ENCODE measurements at places on chromosomes 6 and 20.

GRCh38 chr20:63482021-63482587, 9.6 kb upstream of the KCNQ2 start:
- no peak for DNase-seq

DNA sequence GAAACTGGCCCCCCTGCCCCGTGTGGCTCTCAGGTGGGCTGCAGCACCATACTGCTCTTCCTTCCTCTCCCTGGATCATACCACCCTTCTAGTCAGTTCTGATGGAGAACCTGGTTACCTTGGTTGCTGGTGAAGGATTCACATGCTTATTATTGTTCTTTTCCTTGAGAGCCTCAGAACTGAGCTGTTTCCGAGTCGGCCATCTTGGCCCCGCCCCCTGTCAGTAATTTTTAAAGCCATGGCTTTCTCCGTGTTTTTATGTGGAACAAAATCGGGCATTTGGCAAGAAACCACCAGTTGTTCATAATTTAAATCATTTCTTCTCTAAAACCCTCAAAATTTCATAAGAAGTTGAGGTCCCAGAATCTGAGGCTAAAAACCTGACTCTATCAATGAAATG, 493.8 kb downstream of the NKAIN2 start:
- DNase-seq, result no peak

GRCh38 chr20:53077373-53078205, 105.4 kb downstream of the TSHZ2 start:
- no peak for DNase-seq

- DNase-seq, result no peak
Observed at GRCh38 chr6:137692806-137693205, 174.3 kb upstream of the TNFAIP3 start.

DNA sequence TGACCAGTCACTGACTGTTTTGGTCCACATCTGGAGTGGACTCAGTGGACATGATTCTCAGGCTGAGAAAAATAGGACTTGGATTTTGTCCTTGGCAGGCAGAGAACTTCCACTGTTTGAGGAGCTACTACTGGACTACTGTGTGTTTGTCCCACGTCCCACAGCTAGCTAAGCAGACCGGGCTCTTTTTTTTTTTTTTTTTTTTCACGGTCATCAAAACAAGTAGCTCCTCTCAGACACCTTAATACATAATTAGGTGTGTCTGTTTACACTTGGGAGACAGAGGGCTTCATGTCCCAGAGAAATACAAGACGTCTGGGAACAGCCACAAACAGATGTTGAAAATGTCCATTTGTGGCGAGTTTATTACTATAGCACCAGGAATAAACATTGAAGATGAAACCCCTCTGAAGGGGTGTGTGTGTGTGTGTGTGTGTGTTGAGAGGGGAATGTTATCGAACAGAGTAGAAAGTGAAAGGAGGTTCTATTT, 155.0 kb upstream of the SUPT3H start:
- no peak for DNase-seq

GRCh38 chr6:14458669-14459266, 341.2 kb downstream of the CD83 start:
- no peak for DNase-seq

DNA sequence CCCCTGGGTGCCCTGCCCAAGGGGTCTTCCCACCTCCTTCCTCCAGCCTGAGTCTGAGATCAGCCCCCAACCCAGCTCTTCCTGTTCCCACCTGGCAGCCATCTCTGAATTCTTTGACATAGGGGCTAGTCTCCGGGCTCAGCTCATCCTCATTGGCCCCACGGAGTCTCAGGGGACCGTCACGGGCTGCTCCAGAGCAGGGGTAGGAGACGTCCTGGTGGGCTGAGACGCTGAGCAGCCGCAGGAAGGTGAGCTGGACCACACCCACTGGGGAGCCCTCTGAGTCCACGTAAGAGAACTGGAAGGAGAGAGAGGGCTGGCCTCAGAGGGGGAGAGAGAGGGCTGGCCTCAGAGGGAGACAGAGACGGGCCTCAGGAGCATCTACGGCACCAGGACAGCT, 28.1 kb downstream of the COL11A2 start:
- no peak for DNase-seq

GRCh38 chr6:153962555-153962954, 76.5 kb upstream of the OPRM1 start:
- DNase-seq, result no peak

DNA sequence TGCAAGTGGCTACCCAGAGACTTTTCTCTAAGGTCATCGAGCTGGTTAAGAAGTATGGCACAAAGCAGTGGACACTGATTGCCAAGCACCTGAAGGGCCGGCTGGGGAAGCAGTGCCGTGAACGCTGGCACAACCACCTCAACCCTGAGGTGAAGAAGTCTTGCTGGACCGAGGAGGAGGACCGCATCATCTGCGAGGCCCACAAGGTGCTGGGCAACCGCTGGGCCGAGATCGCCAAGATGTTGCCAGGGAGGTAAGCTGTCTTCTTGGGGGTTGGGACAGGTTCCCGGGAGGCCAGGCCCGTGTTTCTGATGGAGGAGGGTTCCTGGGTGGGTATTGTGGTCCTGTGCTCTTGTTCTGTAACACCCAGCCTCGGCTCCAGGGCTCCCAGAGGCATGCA, 19.9 kb downstream of the MYBL2 start:
- DNase-seq, result no peak

DNA sequence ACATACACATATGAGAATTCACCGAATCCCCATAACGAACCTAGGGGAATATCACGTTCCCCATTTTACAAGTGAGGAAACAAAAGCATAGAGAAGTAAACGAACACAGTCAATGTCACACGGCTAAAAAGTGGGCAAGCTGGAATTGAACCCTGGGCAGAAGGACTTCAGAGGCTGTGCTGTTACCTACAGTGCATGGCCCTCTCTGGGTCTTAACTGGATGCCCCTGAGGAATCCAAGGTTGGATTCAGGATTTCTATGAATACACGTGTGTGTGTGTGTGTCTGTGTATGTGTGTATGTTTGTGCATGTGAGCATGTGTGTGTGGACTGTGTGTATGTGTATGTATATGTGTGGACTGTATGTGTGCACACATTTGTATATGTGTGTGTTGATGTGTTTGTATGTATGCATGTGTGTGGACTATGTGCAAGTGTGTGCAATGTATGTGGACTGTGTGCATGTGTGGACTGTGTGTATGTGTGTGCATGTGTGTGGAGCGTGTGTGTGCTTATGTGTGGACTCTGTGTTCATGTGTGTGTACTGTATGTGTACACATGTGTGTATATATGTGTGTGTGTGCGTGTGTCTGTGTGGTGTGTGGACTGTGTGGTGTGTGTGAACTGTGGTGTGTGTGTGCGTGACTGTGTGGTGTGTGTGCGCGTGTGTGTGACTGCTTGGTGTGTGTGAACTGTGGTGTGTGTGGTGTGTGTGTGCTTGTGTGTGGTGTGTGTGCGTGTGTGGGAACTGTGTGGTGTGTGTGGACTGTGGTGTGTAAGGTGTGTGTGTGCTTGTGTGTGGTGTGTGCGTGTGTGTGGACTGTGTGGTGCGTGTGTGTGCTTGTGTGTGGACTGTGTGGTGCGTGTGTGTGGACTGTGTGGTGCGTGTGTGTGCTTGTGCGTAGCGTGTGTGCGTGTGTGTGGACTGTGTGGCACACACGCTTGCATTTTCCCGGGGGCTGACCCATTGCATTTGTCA, 49.0 kb downstream of the HNF4A start:
- DNase-seq, result no peak

GRCh38 chr6:148693882-148694484, 52.8 kb upstream of the UST start:
- DNase-seq, result no peak

- DNase-seq, result no peak
Observed at GRCh38 chr6:166940643-166941068, 15.7 kb downstream of the RNASET2 start.

- DNase-seq, result no peak
Observed at GRCh38 chr6:155936551-155936950, 480.9 kb upstream of the NOX3 start.

- no peak for DNase-seq
Observed at GRCh38 chr6:71481801-71482200, 193.2 kb downstream of the OGFRL1 start.

DNA sequence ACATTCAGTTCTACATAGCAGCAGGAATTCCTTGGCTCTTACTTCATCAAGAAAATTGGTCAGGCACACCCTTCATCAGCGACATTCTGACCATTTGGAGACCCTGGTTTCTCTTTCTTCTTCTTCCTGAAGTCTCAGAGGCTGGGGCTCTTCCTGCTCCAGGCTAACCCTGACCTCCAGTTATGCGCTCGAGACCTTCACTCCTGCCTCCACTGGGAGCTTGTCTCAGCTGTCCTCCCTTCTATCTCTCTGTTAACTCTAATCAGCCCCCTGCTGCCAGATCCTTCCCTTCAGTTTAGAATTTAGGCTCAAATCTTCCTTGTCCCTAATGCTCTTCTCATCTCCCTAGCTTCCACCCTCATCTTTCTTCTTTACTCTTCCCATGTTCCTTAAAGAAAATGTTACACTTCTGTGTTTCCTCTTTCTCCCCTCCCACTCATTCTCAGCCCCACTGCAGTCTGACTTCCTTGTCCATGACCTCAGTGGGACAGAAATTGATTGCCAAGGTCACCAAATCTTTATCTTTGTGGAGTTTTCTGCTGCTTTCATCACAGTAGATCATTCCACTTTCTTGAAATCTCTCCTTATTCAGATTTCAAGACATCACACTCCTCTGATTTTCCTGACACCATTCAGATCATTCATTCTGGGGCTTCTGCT, 8.4 kb upstream of the HLA-DOA start:
- DNase-seq, result no peak

- DNase-seq, result no peak
Observed at GRCh38 chr6:47276377-47276776, 33.3 kb downstream of the TNFRSF21 start.

Measured in NCI-H1694 (cell line).